LNCaP clone FGC (cell line): ENCODE measurements at places on chromosomes 5 and 9.

- DNase-seq, result no peak
Measured at GRCh38 chr9:132782037-132782436, 96.0 kb downstream of the AK8 start.

DNA sequence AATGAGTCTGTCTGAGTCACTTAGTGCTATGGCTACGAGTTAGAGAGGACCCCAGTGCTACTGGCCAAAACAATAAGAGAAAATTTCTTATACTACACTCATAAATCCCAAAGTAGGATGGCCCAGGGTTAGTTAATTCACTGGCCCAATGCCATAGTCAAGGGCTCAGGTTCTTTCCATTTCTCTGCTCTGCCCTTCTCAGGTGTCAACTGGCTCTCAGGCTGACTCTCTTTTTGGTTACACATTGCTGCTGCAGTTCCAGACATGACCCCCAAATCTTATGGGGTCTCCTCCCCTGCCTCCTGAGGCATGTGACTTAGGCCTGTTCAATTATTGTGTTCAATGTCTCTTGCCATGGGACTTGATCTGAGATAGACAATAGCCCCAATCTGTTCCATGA, 70.4 kb downstream of the ARHGEF37 start:
- DNase-seq, result no peak

- DNase-seq, result peak; percentile 25
Measured at GRCh38 chr5:175378444-175379028, 65.4 kb downstream of the DRD1 start.

GRCh38 chr5:168020542-168021294, 270.7 kb upstream of the WWC1 start:
- DNase-seq, result no peak

DNA sequence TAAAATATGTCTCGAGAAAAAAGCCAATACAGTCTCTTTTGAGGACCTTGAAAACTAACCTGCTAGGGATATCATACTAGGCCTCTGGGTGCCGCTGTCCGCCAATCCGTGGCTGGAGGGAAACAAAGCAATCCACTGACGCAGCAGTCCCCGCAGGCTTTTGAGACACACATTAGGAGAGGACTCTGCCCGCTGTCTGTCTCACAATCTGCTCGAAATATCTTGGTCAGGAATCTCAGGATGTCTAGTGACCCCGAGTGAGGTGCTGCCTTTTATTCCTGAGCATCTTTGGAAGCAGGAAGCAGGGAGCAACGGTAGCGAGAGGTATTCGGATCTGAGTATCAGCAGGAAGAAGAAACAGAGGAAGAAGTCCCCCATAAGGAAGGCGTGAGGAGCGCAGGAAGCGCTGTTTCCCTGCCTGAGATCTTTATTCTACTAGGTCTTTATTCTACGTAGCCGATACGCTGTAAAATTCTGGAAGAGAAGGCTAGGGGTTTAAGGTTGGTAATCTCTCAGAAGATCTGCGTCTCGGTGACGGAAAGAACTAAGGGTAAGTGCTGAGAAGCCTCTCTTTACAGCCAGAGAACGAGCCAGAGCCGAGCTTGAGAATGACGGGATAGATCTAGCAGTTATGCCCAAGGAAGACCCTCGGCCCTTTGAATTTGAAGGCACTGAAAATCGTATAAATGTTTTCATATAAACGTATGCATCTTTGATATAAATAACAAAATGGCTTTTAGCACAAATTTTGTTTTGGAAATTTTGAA, 4.0 kb upstream of the PCDHGA1 start:
- DNase-seq, result peak; percentile 46

- DNase-seq, result no peak
Measured at GRCh38 chr9:92727716-92728700, 36.6 kb downstream of the BICD2 start.

DNA sequence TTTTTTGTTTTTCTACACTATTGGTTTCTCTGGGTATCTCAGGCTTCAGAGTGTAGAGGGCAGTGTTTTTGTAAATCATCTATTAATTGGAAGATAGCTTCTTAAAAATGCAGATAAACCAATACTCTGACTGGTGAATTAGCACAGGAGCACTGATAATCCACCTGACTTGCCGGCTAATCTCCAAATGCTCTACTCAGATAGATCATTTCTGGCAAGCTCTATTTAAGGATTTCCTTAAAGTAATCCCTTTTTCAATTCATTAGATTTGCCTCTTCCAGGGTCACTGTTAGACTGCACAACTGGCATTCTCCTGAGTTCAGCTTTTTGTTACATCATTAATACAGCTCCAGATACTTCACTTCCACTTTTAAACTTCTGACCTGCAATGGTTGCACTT, 1390.3 kb upstream of the NUDT12 start:
- no peak for DNase-seq

DNA sequence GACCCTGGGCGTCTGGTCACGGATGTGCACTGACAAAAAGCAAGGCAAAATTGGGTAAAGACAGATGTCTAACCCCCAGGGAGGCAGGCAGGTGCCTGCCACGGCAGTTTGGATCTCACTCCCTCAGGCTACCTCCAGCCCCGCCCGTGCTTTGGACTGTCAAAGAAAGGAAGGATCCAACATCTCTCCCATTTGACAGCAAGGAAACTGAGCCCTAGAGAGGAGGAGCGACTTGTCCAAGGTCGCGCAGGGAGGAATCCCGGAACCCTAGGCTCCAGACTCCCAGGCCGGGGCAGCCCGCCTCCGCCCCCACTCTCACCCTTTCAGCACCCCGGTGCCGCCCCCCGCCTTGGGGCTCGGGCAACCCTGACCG, 376 bp downstream of the GOLGA1 start:
- DNase-seq, result peak; percentile 25

DNA sequence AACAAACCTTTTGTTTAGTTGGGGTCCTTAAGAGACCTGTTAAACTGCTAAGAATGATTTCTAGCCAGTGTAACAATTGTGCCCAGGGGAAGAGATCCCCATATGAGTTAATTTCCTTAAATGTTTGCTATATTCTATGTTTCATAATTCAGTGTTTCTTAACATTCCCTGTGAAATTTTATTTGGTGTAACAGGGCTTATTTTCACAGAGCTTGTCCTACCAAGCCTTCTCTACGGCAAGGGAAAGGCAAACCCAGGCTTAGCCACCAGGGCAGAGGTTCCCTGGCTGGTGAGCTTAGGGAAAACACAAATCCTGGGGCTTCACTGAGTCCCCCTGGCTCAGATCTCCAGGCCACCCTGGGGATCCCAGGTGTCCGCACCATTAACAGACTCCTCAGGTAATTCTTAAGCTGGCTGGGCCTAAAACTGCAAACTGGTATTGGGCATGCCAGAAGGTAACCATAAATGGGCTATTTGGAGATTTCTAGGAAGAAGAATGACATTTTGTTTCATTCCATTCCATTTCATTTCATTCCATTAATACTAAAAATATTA, 17.0 kb upstream of the LCP2 start:
- DNase-seq, result no peak

DNA sequence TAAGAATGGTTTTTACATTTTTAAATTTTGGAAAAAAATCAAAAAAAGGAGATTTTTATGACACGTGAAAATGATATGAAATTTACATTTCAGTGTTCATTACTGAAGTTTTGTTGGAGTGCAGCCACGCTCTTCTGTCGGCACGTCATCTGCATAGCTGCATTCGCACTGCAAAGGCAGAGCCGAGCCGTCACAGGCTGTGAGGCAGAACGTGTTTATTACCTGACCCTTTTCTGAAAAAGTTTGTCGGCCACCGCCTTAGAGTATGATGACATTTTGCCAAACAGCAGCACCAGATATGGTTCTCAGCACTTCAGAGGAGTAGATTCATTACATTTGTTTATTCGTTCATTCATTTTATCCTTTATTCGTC, 24.1 kb downstream of the HRH2 start:
- DNase-seq, result no peak

GRCh38 chr5:149229298-149229937, 42.2 kb upstream of the AFAP1L1 start:
- no peak for DNase-seq

DNA sequence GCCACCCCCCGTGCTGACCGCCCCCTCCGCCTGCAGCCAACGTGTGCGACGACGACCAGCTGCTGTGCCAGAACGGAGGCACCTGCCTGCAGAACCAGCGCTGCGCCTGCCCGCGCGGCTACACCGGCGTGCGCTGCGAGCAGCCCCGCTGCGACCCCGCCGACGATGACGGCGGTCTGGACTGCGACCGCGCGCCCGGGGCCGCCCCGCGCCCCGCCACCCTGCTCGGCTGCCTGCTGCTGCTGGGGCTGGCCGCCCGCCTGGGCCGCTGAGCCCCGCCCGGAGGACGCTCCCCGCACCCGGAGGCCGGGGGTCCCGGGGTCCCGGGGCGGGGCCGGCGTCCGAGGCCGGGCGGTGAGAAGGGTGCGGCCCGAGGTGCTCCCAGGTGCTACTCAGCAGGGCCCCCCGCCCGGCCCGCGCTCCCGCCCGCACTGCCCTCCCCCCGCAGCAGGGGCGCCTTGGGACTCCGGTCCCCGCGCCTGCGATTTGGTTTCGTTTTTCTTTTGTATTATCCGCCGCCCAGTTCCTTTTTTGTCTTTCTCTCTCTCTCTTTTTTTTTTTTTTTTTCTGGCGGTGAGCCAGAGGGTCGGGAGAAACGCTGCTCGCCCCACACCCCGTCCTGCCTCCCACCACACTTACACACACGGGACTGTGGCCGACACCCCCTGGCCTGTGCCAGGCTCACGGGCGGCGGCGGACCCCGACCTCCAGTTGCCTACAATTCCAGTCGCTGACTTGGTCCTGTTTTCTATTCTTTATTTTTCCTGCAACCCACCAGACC, 80.2 kb downstream of the NTNG2 start:
- no peak for DNase-seq

DNA sequence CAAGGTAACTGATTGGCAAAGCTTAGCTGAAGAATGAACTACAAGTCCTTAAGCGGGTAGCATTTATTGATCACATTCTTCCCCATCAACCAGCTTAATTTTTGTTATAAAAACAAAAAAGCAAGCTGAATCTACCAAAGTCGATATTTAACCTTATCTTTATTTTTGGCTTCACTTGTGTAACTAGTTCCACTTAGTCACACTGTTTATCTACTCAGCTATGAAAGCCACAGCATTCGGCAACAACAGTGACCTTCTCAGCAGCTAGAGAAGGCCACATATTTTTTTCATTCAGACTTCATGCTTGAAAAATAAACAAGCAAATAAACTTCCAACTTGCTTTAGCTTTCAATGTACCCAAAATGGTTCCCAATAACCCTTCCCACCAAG, 69.4 kb downstream of the KLHL3 start:
- DNase-seq, result no peak

DNA sequence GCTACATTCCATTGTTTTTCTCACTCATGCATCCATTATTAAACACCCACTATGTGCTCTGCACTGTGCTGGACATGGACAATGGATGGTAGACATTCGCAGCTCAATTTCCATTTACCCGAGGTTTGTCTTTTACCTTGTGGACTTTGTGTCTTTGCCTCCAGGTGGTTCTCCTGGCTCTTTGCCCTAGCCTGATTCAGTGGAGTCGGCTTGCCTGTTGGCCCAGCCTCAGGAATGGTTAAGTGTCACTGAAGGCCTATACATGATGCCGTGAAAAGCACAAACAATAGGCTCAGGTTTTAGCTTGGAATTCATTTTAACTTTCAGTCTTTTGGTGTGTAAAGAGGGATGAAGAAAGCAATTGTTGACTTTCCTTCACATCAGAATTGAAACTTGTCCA, 16.5 kb upstream of the DMRT3 start:
- DNase-seq, result peak; percentile 34

DNA sequence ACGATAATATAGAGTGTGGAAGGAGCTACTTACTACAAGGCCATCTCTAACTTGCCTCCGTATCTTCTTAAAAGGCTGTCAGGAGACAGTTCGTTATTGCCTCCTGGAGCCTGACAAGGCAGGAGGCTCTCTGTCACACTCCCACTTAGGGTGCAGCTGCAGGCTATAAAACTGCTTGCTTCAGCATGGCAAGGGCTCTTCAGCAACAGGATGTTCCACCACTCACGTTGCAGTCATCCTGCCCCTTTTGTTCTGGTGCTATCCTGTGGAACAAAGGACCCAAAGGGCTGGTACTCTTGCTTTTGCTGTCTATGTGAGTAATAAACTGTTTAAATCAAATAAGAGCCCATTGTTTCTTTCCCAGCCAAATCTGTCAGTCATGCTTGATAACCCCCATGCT, 508.9 kb downstream of the NTRK2 start:
- DNase-seq, result no peak

GRCh38 chr5:11955331-11955730, 51.1 kb upstream of the CTNND2 start:
- no peak for DNase-seq

DNA sequence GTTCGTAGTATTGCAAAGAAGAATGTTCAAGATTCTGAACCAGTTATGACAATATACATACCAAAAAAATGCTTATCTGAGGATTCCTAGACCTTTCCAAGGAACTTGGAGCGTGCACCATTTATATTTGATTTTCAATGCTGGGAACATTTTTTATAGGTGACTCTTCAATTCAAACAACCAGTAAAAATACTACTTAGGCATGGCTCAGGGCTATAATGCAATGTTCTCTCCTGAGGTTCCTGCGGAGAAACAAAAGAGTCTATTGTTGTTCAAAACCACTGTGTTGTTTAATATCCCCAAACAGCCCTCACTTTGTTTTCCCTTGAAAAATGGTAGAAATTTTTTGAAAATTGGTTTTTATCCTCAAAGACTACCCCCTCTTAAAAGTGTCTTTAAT, 335.7 kb upstream of the IZUMO3 start:
- peak; percentile 17 for DNase-seq

- no peak for DNase-seq
Measured at GRCh38 chr5:137651022-137651421, 84.9 kb downstream of the KLHL3 start.

- DNase-seq, result no peak
Measured at GRCh38 chr5:135537271-135537670, 1.5 kb upstream of the NEUROG1 start.

DNA sequence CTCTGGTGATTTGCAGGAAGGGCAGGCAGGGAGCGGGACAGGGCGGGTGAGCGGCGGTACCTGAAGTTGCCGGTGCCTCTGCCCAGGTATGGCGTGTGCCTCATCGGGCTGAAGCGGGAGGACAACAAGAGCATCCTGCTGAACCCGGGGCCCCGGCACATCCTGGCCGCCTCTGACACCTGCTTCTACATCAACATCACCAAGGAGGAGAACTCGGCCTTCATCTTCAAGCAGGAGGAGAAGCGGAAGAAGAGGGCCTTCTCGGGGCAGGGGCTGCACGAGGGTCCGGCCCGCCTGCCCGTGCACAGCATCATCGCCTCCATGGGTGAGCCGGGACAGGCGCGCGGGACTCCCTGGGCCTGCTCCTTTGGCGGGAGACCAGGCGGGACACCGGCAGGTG, 68.8 kb downstream of the KCNT1 start:
- DNase-seq, result no peak

- no peak for DNase-seq
Measured at GRCh38 chr5:146302406-146302805, 36.2 kb upstream of the POU4F3 start.

DNA sequence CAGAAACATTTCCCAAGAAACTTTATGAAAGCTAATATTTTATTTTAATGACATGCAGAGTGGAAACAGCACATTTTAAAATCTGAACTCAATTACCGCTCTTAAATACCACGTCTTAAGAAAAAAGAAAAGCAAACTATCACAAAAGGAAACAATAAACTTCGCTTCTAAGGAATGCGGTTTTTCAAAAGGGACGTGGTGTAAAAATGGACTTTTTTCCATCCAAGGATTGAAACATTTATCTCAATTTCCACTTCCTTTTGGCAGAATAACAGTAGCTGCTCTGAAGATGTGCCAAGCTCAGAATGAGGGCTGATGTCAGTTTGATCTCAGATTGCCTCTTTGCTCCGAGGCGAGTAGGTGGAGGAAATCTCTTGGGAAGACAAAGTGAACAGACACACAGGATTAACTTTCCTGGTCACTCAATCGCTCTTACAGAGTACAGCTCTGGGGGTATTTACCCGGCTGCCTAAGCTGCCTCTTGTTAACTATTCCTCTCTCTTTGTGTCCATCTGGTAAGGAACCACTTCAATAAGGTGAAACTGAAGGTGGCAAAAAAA, 158.5 kb downstream of the TRPM6 start:
- DNase-seq, result no peak
